ENCODE measurements at places on chromosomes 11 and 22. TPM values are rescaled to one million over a fixed set of nuclear protein-coding genes. Genes with fewer than 3 reads are reported as not detected.

SYT8 gene
- total RNA-seq: not detected

GRAP2 gene
- total RNA-seq: 4.9 TPM

IL10RA gene
- 1.2 TPM for total RNA-seq

TSGA10IP gene
- total RNA-seq: not detected

BIK gene
- total RNA-seq: not detected

MRGPRF gene
- 1.2 TPM for total RNA-seq

NOX4 gene
- total RNA-seq: 6.9 TPM

OR51B5 gene
- total RNA-seq: 0.74 TPM

SF3A1 gene
- total RNA-seq: 18.2 TPM

MYOD1 gene
- not detected for total RNA-seq

SEC14L2 gene
- 3.9 TPM for total RNA-seq

OR2AG1 gene
- total RNA-seq: not detected

BATF2 gene
- not detected for total RNA-seq

PRDM11 gene
- 8.4 TPM for total RNA-seq

C11orf52 gene
- total RNA-seq: not detected

FIBIN gene
- total RNA-seq: 4.4 TPM

MEI1 gene
- total RNA-seq: not detected

HOATZ gene
- 0.98 TPM for total RNA-seq

ST14 gene
- total RNA-seq: 0.25 TPM

INS gene
- total RNA-seq: not detected

PRR33 gene
- total RNA-seq: not detected

CLCF1 gene
- not detected for total RNA-seq

LMO1 gene
- total RNA-seq: 2.0 TPM

MFRP gene
- not detected for total RNA-seq

OR5L2 gene
- total RNA-seq: not detected

DCHS1 gene
- 58.5 TPM for total RNA-seq

OR52J3 gene
- not detected for total RNA-seq

DDB1 gene
- 152 TPM for total RNA-seq

CARD16 gene
- total RNA-seq: not detected

PHOX2A gene
- total RNA-seq: not detected

IRAG1 gene
- total RNA-seq: 0.98 TPM

PTDSS2 gene
- total RNA-seq: 18.2 TPM

KCNJ1 gene
- not detected for total RNA-seq

OR51D1 gene
- total RNA-seq: not detected

F2 gene
- not detected for total RNA-seq

FAM227A gene
- 4.9 TPM for total RNA-seq

CECR2 gene
- total RNA-seq: 5.4 TPM

PKNOX2 gene
- total RNA-seq: 5.4 TPM

MS4A7 gene
- total RNA-seq: 1.7 TPM

OR5B21 gene
- total RNA-seq: not detected

SMIM35 gene
- total RNA-seq: not detected

CRYBA4 gene
- total RNA-seq: not detected

RASGRP2 gene
- 22.9 TPM for total RNA-seq

IGF2 gene
- total RNA-seq: 14.0 TPM

C22orf42 gene
- not detected for total RNA-seq

KCNC1 gene
- total RNA-seq: 7.4 TPM

HIC2 gene
- total RNA-seq: 6.1 TPM

PNPLA5 gene
- 0.25 TPM for total RNA-seq

RAB38 gene
- total RNA-seq: 0.74 TPM

RBMXL2 gene
- total RNA-seq: not detected

GATD1 gene
- total RNA-seq: 24.8 TPM

DHCR7 gene
- 20.9 TPM for total RNA-seq

SHISAL1 gene
- 25.8 TPM for total RNA-seq

ACTN3 gene
- total RNA-seq: not detected

RAG2 gene
- not detected for total RNA-seq

SF1 gene
- 93.2 TPM for total RNA-seq

Data from temporal lobe (tissue), 4 donors.